MCF 10A (cell line): ENCODE measurements at places on chromosomes 3 and 15.

DNA sequence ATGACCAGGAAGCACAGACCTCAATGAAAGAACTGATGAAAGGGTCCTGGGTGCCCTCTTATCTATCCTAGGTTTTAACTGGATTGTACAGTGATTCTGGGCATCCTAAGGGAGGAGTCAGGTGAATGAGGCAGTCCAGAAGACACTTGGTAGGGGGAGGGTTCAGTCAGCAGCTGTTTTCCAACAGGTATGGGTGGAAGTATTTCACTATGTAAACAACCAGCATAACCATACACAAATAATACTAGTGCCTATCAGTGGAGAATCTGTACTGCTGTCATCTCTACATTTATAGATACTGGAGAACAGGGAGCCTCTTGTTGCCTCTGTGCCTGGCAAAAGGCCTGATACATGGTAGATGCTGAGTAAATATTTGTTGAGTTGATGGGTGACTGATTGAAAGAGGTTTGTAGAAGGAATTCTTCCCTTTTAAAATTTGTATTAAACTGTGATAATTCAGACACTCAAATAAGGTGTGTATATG lies 328.5 kb downstream of the RBMS3 start:
- DNase-seq: no peak

GRCh38 chr15:79373113-79373512 lies 59.0 kb upstream of the MINAR1 start:
- DNase-seq: no peak

GRCh38 chr15:94259121-94259751 lies 27.9 kb downstream of the MCTP2 start:
- peak; percentile 43 for DNase-seq

GRCh38 chr15:50519740-50520425 lies 26.6 kb downstream of the USP50 start:
- no peak for DNase-seq

DNA sequence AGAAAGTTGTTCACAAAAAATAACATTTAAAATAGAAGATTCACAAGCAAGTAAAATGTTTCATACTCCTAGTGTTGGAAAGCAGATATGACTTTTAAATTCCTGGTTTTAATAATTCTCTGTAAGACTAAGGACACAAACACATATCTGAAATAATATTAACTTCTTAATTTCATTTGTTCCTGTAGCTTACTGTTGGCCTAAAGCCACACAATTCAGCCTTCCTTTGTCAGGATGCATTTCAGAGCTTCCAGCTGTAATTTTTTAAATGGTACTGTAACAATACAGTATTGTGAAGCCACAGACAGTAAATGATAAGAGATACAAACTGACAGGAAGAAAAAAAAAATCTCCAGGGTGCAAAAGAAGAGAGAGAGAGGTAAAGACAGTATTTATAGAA lies 84.2 kb downstream of the TMCC1 start:
- no peak for DNase-seq

DNA sequence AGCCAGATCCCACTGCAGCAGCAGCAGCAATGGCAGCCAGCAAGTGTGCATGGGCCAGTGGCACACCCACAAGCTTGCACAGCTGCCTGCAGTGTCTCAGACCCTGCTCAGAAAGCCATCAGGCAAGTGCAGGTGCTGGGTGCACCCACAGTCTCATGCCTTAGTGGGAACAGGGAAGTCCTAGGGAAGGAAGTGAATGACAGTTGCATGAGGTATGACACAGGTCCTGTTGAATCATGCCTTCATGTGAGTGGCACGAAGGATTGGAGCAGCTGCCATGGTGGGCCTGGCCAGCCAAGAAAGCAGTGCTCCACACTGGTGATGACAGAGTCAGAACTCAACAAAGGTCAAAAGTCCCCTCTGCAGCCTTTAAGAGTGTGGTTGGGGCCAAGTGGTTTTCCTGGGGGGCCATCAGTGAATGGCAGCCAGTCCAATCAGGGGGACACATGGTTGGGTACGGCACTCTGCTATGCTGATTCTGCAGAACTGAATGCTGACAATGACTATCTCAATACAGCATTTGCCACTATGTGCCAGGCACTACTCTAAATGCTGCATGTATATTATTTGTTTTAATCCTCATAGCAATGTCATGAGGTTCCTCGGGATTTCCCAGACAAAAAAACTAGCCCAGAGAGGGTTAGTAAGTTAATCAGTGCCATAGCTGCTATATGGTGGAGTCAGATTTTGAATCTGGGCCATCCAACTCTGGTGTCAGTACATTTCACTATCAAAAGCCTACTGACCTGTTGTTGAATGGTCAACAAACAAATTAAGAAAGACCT lies 94.3 kb downstream of the AQP9 start:
- no peak for DNase-seq
